ENCODE measurements at places on chromosomes 1 and 21.

DNA sequence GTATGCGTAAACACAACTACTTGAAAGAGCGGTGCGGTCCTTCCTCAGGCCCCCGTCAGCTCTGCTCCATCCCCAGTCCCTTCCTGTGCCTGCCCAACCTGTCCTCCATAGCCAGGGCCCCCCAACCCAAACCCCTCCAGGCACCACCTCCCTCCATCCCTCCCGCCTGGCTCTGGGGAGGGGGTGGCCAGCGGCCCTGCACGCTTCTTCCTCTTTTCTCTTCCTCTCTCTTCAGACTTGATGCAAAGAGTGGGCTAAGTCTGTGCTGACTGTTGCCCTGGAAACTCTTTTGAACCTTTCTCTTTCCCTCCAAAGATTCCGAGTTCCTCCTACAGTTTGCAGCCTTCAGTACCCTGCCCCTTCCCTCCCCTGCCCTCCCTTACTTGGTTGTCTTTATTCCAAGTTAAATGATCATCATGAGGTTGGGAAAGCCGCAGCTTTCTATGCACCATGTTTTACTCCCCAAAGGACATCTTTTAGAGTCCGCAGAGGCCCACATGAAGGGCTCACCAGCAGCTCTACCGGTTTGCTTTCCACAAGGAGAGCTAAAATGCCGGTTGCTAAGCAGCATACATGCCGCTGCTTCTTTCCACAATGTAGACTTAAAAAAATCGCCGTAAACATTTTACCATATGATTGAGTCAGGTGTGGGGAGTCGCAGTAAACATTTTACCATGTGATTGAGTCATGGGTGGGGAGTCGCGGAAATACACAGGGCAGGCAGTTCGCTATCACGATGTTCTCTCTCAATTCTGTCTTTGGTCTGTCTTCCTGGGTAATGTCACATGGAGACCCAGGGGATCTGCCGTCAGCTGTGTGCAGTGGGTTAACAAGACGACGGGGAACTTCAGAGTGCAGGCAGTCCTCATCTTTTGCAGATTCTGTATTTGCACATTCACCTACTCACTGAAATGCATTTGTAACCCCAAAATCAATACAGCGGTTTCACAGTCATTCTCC lies 525.3 kb downstream of the KIF26B start:
- DNase-seq: no peak

DNA sequence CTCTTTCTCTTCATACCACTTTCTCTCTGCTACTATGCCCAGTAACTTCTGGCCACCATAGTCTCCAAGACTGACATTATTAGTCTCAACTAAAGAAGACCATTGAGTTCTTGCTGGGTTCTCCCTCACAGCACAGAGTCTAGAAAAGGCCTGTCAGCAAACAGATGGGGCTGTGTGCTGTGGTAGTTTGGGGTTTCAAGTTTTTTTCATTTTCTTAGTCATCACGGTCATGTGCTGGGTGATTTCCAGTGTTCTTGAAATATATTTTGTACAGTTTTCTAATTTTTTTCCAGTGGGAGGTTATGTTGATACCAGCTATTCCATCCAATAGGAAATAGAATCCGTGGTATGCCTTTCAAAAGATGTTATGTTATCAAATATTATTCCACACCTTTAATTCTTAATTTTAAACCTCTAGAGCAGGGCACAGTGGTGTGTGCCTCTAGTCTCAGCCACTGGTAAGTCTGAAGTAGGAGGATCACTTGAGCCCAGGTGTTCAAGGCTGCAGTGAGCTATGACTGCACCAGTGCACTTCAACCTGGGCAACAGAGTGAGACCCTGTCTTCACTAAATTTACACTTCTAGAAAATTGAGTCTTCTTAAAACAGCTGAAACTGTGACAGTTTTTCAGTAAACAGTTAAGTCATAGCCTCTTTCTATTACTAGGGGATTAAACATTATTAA lies 8.3 kb downstream of the CFHR2 start:
- DNase-seq: no peak

DNA sequence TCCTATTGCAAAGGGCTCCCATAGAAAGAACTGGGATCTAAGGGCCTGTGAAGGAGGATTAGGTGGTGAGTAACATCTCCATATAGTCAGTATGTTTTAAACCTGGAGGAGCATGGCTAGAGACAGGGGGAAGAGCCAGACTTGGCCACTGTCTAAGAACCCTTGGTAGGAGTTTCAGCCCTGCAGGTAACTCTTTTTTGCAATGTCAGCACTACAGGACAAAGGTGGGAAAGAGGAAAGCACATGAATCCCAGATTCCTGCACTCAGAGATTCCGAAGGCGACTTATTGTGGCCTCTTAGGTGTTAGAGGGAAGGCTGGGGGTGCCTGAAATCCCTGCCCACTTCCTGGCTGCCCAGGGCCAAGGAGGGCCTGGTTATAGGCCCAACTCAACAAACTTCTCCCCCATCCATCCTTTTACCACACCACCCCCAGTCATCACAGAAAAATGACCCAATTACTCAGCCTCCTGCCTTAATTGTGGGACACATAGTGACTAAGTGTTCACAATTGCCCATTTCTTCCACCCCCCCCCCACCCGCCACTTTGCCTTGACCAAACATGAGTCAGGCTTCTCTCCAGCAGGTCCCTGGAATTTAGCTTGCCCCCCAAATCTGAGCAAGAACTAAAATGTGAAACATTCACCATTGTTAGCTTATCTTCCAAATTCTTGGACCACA lies 1.9 kb upstream of the NTNG1 start:
- DNase-seq: no peak

- no peak for DNase-seq
Observed at GRCh38 chr1:85295654-85296053, 19.2 kb upstream of the BCL10 start.

DNA sequence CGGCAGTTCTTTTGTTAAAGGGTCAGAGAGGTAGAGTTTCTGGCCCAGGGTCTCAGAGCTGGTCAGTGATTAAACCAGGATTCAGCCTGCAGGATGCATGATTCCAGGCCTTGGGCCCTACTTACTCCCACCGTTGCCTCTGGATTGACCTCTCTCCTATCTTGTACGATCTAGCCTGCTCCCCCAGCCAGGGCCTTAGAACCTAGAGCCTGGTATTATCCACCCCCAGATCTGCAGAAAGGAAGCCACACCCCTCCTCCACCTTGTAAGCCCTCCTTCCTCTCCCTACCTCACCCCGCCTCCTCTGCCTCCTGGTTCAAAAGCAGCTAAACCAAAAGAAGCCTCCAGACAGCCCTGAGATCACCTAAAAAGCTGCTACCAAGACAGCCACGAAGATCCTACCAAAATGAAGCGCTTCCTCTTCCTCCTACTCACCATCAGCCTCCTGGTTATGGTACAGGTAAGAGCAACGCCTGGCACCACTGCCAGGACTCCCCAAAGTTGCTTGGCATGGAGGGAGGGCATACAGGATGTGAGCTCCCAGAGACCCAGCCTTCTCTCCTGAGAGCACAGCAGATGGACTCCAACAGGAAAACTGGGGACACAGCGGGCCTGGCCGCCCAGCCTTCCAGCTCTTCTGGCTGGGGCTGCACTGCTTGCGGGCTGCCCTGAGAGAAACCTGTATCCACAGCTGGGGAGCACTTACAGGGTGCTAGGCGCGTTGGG lies at the start of gene CD52:
CD52 (plus strand) TSS at position 347 of the 726 bp plus-strand sequence; CDS start at position 407, 60 bp downstream.
- no peak for DNase-seq

DNA sequence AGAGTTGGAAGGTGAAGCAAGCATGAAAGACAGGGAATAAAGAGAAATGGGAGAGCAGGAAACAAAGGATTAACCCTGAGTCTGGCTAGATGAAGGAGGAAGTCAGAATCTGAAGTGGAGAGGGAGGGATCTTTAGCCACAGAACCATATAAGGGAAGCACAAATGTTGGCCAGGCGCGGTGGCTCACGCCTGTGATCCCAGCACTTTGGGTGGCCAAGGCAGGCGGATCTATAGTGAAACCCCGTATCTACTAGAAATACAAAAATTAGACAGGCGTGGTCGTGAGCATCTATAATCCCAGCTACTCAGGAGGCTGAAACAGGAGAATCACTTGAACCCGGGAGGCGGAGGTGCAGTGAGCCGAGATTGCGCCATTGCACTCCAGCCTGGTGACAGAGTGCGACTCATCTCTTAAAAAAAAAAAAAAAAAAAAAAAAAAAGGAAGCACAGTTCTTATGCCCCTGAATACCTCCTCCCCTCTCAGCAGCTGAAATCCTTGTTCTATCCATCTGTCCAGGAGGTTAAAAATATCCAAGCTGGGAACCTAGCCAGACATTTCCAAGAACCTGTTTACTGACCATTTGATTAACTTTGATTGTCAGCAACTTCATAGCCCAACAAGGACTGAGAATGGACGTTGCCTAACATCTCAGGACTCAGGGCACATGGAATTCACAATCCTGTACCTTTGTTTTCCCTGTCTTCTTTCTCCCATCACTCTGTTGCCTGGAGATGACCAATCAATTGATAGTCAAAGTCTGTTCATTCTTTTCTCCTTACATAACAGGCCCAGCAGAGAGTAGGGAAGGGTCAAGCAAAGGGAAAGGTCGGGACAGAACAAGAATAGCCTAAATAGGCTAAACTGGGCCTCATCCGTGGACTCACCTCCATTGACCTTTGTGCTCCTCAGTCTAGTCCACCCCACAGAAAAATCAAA lies 10.6 kb downstream of the TXNIP start:
- DNase-seq: no peak

DNA sequence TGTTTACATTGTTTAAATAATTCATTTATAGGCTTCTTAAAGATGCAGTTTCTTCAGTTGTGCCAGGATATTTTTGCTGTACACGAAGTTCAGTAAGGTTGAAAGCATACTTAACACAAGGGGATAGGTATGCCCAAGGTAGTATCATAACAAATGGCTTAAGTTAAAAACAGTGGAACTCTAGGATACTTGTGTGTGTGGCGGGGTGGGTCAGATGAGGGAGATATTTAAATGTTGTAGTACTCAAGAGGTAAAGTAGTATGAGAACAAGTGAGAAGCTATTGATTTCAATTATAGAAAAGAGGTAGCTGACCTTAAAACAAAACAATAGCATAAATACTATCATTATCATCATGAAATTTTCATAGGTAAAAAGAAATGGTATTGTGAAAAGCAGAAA lies 6.2 kb downstream of the LRRC7 start:
- DNase-seq: no peak

- DNase-seq: no peak
Observed at GRCh38 chr1:227849251-227849650, 33.8 kb downstream of the PRSS38 start.

DNA sequence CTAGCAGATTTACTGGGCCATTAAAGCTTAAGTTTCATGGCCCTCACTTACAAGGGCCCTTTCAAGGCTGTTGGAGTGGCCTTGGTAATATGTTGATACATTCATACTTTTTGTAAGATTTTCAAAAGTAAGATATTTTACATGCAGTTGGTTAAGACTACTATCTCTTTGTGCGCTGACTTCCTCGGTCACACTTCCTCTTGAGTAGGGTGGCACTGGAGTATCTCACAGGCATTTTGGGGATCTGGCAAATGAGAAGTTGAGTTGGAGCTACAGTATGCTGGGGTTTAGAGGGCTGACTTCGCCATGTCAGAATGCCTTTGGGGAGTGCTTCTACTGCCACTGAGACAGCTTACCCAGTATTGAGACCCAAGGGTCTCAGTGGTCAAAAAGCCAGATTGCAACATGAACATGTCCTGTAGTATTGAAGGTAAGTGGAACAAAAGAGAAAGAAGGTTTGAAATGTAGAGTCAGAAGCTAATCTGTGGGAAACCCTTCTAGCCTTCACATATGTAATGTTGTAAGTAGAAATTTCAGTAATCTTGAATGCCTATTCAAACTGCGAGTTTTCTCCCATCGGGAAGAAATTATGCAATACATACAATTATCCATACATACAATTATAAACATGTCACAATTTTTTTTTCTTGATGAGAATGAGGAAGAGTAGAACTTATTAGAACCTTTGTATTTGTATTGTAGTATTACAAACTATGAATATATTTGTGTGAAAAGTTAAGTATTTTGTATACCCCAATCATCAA lies 32.3 kb upstream of the RALGPS2 start:
- DNase-seq: no peak

GRCh38 chr1:39639305-39640130 lies at the start of gene HEYL:
Gene HEYL, minus strand, starts transcription at chr1:39639643. Its CDS starts 18 bp downstream, at chr1:39639625.
- DNase-seq: peak; percentile 26

DNA sequence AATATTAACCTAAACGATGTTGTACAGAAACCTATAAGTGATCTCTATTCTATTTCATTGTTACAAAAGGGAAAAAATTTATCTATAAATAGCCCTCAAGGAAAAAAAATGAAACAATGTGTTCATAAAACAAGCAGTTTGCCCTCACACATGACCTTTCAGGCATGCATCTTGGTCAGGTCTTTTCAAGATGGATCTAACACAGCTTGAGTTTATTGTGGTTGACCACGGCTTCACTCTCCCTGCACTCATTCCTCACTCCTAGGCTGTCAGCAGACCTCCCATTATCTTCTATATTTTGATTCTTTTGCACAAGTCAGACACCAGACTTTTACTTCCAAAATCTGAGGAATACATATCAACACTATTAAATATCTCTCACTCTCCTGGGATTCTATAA lies 544.3 kb downstream of the KCNT2 start:
- no peak for DNase-seq

GRCh38 chr1:28509705-28510272 lies 3.9 kb downstream of the RCC1 start:
- DNase-seq: no peak

DNA sequence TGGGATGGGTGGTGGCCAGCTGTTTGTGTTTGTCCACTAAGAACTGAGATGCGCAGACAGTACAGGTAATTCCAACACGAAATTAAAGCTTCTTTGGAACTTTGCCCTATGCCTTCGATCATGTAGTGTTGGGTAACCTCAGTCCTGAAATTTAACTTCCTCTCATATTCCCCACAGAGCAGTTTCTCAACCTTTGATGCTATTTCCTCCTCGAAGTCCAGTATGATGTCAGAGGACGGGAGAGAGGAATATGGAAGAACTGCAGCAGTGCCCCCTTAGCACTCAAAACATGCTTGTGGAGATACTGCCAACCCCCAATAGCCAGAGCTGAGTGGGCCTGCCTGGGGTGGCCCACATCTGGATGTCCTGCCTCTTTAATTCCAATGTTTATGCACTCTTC lies 3.6 kb downstream of the LPAR3 start:
- no peak for DNase-seq

GRCh38 chr1:15941044-15941840 lies 34.7 kb downstream of the ZBTB17 start:
- no peak for DNase-seq

GRCh38 chr1:34037109-34037508 lies 127.9 kb downstream of the CSMD2 start:
- DNase-seq: no peak

- no peak for DNase-seq
Observed at GRCh38 chr1:78303620-78304019, 187.2 kb upstream of the PTGFR start.

DNA sequence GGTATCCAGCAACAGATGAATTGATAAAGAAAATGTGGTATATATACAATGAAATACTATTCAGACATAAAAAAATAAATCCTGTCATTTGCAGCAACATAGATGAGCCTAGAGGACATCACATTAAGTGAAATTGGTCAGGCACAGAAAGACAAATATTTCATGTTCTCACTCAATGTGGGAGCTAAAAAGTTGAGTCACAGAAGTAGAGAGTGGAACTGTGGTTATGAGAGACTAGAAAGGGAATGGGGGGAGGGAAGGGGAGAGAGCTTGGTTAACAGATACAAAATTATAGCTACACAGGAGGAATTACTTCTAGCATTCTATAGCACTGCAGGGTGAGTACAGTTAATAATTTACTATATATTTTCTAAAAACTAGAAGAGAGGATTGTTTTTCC lies 37.1 kb upstream of the SERPINC1 start:
- no peak for DNase-seq
